ENCODE measurements at places on chromosomes 16 and 17.

GRCh38 chr17:78484271-78485246 lies 92.6 kb downstream of the DNAH17 start:
- no peak for DNase-seq

DNA sequence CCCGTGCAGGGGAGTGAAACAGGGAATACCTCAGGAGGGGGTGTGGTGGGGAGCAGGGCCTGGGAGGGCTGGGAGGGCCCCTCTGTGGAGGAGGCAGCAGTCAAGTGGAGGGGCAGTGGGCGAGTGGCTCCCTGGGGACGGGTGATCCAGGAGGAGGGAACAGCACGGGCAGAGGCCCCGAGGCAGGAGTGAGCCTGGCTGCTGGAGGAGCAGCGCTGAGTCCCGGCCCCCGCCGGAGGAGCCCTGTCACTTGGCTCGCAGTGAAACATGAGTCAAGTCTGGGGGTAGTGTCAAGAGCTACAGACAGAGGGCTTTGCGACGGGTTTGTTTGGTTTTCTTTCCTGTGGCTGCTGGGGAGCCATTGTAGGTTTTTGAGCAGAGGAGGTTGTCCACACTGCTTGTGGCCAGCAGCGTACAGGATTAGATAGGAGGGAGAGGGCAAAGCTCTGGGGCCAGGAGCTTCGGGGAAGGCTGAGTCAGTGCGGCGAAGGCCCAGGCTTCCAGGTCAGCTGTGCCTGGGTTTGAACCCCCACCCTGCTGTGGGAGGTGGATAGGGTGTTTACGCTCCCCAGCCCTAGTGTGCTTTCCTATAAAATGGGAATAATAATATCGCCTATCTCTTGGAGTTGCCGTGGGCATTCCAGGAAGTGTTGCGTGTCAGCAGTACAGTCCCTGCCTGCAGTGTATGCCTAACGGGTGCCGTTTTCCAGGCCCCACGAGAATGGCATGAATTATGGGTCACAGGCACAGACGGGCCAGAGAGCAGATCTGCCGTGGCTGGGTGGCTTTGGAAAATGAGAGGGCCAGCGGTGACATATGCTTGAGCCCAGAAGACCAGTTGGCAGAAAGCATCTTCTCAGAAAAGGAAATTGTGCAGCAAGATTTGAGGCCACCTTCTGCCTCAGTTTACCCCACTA lies 115.9 kb upstream of the CIBAR2 start:
- DNase-seq: no peak

GRCh38 chr16:80604600-80605355 lies 64.0 kb downstream of the DYNLRB2 start:
- no peak for DNase-seq

DNA sequence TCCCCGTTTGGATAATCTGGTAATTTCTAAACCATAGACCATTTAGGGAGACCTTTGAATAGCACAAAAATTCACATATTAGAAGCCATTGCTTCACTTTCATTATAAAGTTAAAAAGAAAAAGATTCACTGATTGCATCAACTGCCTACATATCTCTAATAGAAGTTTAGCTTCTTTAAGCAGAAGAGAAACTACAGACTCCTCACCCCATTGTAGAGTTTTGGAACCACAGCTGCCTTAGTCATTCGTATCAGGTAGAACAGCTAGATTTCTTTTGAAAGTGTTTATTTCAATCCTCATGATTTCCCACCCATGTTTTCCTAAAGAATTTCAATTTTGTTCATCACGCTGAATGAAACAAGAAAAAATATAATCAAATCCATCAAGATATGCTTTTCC lies 144.8 kb downstream of the CDH8 start:
- DNase-seq: no peak

GRCh38 chr17:55897301-55897700 lies 146.4 kb downstream of the PCTP start:
- no peak for DNase-seq

DNA sequence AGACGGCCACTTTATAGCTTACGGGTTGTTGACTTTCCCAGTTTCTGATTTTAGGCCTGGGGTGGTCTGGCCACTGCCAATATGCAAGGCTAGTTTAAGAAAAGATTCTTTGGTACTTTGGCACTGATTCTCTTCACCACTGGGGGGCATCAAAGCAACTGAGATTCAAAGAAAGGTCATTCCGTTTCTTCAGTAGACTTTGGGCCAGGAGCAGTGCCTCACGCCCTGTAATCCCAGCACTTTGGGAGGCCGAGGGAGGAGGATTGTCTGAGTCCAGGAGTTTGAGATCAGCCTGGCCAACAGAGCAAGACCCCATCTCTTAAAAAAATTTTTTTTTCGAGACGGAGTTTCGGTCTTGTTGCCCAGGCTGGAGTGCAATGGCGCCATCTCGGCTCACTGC lies 53.0 kb downstream of the RPA1 start:
- DNase-seq: no peak

Measured in omental fat pad (tissue), 4 donors.